ENCODE measurements at places on chromosomes 4 and X.

- DNase-seq = no peak
These were observed 13.0 kb downstream of the LRP2BP start for GRCh38 chr4:185382754-185383153.

GRCh38 chr4:61202638-61203435, 2.7 kb downstream of the ADGRL3 start:
- no peak for DNase-seq

DNA sequence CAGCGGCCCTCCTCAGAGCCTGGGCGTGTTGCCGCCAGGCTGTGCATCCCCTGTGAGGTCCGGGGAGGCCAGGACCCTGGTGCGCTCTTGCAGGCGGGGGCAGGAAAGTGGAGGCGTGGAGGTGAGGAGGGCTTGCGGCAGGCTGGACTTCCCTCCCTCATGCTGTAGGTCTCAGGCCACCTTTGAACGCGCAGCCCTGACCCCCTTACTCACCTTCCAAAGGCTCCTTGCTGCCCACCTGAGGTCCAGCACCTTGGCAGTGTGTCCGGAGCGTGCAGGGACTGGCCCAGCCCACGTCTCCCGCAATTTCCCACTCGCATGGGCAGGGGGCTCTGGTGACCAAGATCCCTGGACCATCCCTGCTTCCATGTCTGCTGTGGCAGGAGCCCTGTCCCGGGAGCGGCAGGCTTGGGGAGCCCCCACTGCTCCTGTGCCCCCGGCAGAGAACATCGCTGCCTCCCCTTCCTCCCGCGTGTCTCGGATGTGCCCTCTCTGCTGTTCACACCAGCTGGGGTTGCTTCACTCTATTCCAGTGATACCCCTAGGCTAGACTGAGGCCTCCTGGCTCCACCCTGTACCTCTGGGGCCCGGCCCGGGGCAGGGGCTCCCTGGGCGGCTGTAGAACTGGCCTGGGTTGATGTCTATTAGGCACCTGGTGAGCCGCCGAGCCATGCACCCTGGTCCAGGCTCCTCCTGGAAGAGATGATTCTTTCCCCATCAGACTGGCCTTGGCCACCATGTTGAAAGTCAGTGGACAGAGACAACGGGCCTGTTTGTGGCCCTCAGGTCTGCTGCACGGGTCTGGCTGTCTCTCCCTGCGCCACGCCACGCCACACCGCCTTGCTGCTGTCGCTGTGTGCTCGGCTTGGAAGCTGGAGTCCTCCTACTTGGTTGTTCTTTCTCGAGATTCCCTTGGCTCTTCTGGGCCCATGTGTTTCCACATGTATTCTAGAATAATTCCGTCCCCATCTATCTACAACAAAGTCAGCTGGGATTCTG, 95.4 kb upstream of the ADRA2C start:
- DNase-seq = no peak

DNA sequence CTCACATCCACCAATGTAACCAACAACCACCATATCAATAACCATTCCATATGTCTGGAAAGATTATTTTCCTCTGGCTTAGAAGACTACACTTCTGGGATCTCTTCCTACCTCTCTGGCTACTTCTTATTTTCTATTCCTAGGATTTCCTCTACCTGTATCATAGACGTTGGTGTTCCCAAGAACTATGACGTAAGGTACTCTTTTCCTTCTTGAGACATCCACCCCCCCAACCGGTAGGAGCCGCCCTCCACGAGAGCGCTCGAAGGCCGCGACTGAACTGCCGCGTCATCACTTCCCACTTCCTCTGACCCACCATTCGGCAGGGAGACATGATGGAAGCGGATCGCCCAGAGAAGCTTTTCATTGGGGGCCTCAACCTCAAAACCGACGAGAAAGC, at the start of gene RBMXL3:
Gene RBMXL3, plus strand, starts transcription at position 301 of the 400 bp plus-strand sequence. Its CDS starts 32 bp downstream, at position 333.
- no peak for DNase-seq

- peak; percentile 54 for DNase-seq
These were observed 474.0 kb upstream of the NDST3 start for GRCh38 chr4:117560329-117560728.

DNA sequence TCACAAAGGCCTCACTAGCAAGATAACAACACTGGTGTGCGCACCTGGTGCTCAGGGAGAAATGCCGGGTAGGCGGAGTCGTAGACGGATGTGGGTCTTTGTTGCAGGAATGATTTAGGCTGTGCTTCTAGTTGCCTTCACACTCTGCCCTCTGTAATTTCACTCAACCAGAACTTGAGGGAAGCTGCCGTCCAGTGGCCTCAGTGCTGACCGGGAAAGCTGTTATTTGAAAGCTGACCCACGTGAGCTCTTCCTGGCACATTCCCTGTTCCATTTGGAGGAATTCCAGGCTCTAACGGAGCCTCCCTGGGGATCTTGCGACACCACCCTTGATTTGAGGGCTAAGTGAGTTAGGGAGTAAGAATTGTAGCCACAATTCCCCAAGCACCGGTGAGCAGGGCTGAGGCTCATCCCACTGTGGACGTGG, 15.9 kb downstream of the SH3TC1 start:
- peak; percentile 54 for DNase-seq

GRCh38 chr4:105807496-105807895, 87.8 kb upstream of the NPNT start:
- no peak for DNase-seq

DNA sequence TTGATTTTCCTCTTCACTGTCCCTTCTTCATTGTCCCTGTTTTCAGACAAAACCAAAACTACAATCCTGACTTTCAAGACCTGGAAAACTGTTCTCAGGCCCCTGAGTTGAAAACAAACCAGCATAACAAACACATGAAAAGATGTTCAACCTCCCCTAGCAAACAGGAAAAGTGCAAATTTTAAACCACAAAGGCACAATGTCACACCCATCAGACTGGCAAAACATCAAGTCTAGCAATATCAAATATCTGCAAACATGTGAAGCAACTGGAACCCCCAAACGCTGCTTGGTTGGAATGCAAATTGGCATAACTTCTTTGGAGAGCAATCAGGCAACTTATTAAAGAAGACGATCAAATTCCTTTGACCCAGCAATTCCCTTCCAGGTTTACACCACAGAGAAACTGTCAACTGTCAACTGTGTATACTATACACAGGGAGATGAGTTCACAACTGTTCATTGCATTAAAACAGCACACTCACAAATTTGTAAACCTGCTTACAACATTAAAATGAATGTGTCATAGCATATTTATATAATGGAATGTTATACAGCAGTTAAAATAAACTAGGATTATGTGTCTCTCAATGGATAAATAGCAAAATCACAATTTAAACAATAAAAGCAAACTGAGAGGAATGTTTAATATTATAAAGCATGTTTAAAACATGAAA, 7.0 kb downstream of the USP46 start:
- DNase-seq = no peak

GRCh38 chr4:9999956-10000561, 21.2 kb downstream of the SLC2A9 start:
- DNase-seq = peak; percentile 21

- DNase-seq = no peak
These were observed 162.2 kb upstream of the FTHL17 start for GRCh38 chrX:31233941-31234496.

DNA sequence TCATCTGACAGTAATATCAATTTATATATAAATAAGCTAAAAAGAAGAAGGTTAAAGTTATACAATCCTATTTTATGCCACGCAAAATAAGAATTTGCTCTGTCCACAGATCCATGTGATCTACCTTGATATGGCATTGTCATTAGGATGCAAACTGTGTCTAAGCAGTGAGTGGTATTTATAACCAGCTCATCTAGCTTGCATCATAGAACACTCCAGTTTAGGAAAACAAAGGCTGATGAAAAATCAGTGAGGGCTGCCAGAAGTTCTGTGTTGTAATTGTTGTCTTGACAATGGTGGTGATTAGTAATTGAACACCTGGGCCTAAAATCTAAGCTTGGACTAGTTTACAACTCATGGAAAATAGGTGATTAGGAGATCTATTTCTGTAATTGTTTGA, 111.0 kb downstream of the CPE start:
- no peak for DNase-seq

- DNase-seq = no peak
These were observed 134.2 kb downstream of the EIF4E start for GRCh38 chr4:98794565-98795205.

DNA sequence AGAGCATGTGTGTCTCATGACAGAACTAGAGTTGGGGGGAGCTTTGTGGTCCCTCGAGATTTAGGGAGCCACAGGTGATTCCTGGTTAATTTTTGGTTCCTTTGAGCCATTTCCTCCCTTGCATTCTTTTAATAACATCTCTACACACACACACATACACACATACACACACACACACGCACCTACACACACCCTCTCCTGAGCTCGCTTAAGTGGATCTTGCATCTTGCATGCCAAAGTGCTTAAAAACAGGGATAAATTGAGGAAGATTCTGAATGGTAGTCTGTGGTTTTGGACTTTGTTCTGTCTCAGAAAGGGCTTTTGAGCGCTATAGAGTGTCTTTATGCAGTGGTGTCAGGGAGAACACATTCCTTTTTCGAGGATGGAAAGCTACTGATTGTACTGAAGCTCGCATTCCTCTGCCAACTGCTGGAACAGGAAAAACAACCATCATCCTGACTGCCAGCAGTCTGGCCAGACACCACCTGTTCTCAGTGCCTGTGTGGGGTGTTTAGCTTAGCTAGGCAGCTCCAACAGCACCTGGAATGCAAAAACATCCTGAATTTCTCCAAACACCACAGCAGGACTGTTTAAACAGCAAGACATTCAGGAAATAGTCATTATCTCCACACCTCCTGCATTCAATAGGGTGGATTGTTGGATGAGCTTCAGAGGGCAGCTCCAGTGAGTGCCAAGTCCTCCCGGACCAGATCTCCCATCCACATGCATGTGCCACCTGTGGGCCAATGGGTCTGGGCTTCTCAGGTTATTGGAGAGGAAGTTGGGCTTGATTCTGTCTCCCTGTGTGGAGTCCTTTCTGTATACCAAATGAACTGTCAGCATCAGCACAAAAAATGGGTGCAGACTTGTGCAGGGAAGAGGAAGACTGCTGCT, 21.9 kb upstream of the IGFBP7 start:
- DNase-seq = no peak

DNA sequence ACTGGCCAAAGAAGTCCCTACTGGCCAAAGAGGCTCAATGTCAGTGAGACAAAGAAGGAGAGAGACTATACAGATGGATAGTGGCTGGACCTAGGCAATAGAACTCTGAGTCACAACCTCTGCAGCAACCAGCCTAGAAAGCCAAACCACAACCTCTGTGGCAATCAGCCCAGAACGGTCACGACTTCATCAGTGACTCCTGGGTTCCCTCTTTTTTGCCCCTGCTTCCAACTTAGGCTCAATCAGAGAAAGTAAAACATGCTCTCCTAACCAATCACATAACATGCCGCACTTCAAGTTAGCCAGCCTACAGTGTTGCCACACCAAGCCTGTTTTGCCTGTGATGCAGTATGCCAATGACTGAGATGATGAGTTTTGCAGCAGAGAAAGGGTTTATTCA, 203.4 kb downstream of the ANAPC10 start:
- DNase-seq = no peak

GRCh38 chr4:156884183-156884582, 87.4 kb downstream of the PDGFC start:
- DNase-seq = no peak

GRCh38 chr4:40910706-40911105, 161.0 kb downstream of the NSUN7 start:
- DNase-seq = no peak

DNA sequence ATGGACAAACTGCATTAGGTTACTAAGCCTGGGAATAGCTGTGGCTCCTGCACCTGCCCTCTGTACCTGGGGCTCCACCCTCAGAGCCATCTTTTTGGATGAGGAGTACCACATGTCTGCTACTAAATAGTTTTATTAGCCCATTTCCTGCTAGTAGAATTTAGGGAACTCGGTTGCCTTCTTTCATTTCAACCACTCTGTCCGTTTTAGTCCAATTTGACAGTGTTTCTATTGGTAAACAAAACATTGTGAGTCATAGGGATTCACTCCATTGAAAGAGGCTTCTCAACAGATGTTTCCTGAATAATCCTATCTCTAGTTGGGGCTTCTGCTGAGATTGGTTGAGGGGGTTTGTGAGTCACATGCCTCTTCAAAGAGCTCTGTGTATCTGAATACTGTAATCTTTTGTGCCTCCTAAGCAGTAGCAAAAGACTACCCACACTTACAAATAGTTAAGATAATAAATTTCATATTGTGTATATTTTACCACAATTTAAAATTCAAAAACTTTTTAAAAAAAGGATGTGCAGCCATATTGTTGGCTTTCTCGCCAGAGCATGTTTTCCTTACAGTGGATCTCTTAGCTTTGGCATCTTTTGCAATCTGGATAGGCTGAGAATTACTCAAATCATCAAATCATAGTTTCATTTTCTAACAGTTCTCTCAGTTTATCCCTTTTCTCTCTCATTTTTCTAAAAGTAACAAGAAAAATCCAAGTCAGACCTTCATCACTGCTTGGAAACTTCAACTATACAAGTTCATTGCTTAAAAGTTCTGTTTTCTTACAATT, 9.9 kb downstream of the FAM200B start:
- no peak for DNase-seq

GRCh38 chr4:2484993-2485392, 16.1 kb downstream of the RNF4 start:
- no peak for DNase-seq

GRCh38 chr4:92381616-92382015, 77.8 kb downstream of the GRID2 start:
- DNase-seq = peak; percentile 25

DNA sequence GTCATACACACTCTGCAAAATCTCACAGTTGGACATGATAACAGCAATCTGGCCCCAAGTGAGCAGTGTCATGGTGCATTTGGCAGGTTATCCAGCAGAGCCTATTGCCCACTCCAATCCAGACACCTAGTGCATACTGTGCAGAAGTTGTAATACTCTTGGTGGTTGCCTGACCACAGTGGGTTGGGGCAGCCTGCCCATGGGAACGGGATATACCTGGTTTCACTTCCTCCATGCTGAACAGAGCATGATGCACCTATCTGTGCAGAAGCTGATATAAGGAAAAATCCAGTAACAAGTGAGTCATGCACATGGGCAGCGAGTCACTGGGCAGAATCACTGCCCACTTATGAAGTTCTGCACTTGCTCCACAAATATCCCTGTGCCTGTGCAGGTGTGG, 105.3 kb upstream of the IGSF1 start:
- DNase-seq = no peak

GRCh38 chrX:30893206-30893605, 4.2 kb upstream of the TAB3 start:
- DNase-seq = no peak

DNA sequence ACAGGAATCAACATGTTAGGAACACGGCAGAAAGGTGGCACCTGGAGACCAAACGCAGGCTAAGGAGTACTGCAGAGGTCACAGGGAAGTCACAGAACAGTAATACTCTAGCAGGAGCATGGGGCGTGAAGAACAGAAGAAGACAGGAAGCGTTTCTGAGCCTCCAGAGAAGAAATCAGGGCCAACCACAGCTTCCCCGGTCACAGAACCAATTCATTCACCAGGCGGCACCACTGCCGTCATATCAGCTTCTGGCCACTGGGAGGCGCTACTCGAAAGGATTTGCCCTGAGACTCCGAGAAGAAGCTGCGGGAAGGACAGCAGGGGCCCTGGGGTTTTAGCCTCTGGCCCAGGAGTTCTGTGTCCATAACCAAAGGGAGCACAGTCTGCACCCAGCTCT, 78.0 kb upstream of the DRD5 start:
- DNase-seq = peak; percentile 50

Data from ACHN (cell line).